ENCODE measurements at places on chromosomes 6 and 20.
A peak's percentile ranks its signal among the peaks of the same experiment; 100 is the strongest.

DNA sequence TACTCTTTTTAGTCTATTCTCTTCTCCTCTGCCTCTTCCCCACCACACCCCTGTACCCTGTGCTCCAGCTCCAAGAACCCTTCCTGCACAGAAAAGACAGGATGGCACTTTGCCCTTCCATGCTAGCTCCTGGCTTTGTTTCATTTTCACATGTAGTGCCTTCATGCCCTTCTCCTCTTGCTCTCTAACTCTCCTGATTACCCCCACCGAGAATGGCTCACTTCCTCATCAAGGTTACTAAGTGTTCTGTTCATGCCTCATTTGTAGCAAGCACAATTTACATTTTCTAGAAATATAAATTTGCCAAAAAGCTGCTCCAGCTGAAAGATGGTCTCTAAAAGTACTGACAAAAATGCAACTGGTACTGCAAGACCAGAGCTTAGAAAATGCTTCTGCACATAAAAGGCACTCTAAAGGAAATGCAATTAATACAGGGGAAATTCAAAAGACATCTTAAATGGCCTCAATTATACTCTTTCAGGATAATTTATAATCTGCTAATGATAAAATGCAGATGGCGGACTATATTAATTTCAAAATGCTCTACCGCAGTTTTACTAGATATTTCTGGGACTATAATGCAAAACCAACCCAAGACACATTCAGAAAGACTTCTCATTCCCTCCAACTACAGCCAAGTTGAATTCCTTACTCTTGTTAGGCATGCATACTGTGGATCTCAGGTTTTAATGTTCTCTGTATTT lies 570.2 kb downstream of the PRKN start:
- no peak for DNase-seq

DNA sequence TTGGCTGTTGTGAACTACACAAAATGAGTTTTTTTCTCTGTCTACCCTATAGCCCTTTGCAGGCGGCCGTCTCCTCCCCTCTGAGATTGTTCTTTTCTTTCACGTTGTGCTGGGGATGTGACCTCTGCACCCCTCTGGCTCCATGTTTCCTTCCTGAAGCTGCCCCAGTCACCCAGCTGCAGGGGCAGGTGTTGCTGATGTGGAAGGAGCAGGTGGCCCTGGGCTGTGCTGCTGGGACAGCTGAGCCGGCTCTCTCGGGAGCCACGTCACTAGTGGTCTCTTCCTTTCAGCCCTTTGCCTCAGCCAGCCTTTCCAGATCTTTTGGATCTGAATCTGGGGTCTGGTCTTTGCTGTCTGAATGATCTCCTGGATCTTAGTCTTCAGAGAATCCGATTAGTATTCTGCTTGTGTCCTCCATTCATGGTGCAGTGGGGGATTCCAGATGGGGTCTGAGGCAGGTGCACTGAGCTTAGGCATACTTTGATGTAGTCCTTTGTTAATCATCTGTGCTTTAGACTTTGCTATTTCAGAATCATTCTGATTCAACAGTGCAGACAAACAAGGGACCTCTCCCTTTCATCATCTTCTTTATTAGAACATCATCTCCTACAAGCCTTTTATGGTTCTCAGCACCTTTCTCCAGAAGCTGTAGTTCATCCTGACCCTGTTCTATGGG lies 31.4 kb downstream of the TMEM181 start:
- DNase-seq = no peak

- no peak for DNase-seq
These were observed 86.4 kb downstream of the ADGRG6 start for GRCh38 chr6:142387997-142388815.

GRCh38 chr20:51994751-51995417 lies 192.6 kb upstream of the SALL4 start:
- no peak for DNase-seq

DNA sequence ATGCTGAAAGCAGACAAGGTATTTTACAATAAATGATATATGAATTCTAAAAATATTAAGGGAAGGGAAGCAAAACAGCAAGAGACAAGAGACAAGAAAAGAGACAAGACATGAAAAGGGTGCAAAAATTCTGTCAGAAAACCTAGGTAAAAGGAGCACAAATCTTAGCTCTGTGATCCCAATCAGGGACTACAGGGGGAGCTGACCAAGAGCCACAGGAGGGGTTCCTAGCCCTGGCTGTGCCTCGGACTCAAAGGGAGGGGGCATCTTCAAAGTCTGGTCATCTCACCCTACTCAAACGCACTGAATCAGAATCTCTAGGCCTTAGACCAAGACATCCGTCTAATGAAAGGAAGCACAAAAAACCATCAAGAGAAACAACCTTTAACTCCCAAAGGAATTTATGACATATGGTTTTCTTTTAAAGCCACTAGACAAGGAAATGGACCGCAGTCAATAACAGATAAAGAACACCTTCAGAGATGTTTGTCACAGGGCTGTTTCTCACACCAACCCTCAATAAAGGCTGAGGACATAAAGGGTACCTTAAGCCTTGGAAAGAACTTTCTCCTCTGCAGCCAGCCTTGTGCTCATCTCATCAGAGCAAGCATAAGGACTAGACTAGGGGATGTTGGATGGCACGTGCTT lies 130.4 kb upstream of the CDYL start:
- DNase-seq = no peak

- no peak for DNase-seq
These were observed 59.6 kb downstream of the PRDM1 start for GRCh38 chr6:106145741-106146227.

DNA sequence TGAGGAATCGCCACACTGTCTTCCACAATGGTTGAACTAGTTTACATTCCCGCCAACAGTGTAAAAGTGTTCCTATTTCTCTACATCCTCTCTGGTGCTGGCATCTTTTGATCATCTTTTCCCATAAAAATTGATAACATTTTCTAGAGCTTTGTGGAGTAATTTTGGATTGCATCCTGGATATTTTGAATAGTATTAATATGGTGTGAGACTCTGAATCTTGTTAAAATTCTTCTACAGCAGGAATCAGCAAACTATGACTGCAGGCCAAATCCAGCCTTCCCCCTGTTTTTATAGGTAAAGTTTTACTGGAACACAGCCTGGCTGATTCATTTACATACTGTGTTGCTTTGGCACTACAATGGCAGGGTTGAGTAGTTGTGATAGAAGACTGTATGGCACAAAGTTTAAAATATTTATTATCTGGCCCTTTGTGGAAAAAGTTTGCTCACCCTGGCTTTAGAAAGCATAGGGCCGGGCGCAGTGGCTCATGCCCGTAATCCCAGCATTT lies 15.0 kb upstream of the RNF8 start:
- DNase-seq = no peak

GRCh38 chr20:40689100-40689942 lies at the start of gene MAFB:
MAFB (minus strand) TSS chr20:40689236; CDS start chr20:40688850, 386 bp downstream.
- DNase-seq = peak; percentile 82

- no peak for DNase-seq
These were observed 54.7 kb downstream of the YTHDF1 start for GRCh38 chr20:63161176-63161651.

DNA sequence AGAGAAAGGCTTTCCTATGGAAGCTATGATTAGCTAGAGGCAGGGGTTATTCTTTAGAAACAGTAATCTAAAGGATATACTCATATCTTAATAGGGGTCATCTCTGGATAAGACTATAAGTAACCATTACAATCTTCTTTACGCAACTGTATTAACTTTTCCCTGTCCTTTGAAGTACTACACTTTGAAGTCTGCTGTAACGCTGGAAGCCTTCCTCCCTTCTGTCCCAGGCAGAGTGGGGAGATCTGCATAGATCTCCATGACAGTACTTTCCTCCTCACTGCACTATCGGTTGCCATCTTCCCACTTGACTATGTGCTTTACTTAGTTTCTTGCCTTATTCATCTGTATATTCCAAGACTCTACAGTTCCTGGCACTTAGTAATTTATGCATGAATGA lies 20.1 kb downstream of the SLC35B3 start:
- no peak for DNase-seq

DNA sequence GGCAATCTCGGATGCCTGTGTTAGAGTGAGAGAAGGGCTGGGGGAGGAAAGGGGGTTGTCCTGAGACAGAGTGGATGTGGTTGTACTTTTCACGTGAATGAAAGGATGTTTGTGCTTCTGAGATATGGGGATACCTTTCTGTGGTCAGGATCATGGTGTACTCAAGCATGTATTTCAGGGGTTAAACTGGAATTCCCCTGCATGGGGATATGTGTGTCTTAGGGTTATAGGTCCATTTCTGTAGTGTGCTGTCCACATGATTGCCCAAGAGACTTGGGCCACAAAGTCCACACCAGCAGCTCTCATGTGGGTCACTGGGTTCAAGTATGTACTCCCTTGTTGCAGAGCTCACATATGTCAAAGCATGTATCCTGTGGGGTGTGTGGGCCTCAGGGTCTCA lies 10.5 kb downstream of the SYNGAP1 start:
- no peak for DNase-seq

DNA sequence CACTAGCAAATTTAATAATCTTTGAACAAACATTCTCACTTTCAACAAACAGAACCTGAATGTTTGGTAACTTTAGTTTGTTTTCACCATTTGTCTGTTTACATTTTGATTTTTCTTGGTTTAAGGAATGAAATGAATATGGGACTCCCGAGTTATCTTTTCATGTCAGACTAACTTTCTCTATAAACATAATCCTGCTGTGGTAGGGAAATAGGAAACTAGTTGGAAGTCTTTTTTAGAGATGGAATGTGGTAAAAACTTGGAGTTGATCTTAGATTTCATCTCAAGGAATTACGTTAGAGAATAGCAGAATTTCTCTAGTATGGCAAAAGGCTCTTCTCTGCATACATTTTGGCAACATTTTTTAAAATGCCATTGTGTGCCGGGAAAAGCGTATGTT lies 206.5 kb downstream of the CDKAL1 start:
- no peak for DNase-seq

- no peak for DNase-seq
These were observed 50.2 kb upstream of the SIRPG start for GRCh38 chr20:1707588-1708449.

Data from left renal pelvis (tissue), 4 donors.